ENCODE measurements at places on chromosomes 7 and 10.

GRCh38 chr7:44515590-44516268, 25.3 kb upstream of the NUDCD3 start:
- DNase-seq = no peak

DNA sequence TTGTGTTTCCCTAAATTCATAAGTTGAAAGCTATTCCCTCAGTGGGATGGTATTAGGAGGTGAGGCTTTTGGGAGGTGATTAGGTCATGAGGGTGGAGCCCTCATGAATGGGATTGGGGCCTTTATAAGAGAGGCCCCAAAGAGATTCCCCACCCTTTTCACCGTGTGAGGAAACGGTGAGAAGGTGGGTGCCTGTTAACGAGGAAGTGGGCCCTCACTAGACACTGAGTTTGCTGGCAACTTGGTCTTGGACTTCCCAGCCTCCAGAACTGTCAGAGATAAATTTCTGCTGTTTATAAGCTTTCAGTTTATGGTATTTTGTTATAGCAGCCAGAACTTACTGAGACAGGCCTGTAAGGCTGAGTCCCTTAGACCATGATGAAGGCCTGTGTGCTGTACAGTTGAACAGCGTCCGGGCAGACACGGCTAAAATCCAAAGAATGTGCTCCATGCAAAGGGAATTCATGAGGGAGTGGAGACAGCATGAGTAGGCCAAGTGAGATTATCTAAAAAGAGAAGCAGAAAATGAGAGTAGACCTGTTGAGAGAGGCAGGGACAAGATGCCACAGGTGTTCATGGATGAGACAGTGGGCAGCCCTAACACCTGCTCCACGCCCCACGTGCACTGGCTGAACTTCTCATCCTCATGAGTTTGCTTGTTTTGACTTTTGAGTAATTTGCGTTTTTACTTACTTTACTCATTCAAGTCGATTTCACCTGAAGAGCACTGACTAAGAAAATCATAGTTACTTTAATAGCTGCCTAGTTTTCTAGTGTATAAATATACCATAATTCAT, 66.9 kb upstream of the SFMBT2 start:
- DNase-seq = no peak

- no peak for DNase-seq
Observed at GRCh38 chr7:30974605-30975255, 11.0 kb downstream of the GHRHR start.

- DNase-seq = no peak
Observed at GRCh38 chr10:23918090-23918723, 290.7 kb upstream of the KIAA1217 start.

GRCh38 chr10:81875467-81876252, 666 bp downstream of the NRG3 start:
- no peak for DNase-seq

- DNase-seq = no peak
Observed at GRCh38 chr7:47233996-47234395, 347.9 kb downstream of the TNS3 start.

GRCh38 chr10:88987243-88987725, 3.3 kb upstream of the FAS start:
- DNase-seq = no peak

- no peak for DNase-seq
Observed at GRCh38 chr10:48768926-48769325, 84.3 kb downstream of the WDFY4 start.

GRCh38 chr10:32960022-32960421, 2.0 kb upstream of the ITGB1 start:
- no peak for DNase-seq

- no peak for DNase-seq
Observed at GRCh38 chr10:47367646-47368045, 16.4 kb downstream of the ZNF488 start.
